ENCODE measurements at places on chromosomes 5 and 9.

GRCh38 chr9:137412431-137412830, 10.5 kb downstream of the EXD3 start:
- DNase-seq: no peak

- no peak for DNase-seq
Observed at GRCh38 chr9:33263131-33264002, 1.1 kb downstream of the BAG1 start.

GRCh38 chr9:108742191-108742590, 113.6 kb downstream of the ACTL7B start:
- no peak for DNase-seq

DNA sequence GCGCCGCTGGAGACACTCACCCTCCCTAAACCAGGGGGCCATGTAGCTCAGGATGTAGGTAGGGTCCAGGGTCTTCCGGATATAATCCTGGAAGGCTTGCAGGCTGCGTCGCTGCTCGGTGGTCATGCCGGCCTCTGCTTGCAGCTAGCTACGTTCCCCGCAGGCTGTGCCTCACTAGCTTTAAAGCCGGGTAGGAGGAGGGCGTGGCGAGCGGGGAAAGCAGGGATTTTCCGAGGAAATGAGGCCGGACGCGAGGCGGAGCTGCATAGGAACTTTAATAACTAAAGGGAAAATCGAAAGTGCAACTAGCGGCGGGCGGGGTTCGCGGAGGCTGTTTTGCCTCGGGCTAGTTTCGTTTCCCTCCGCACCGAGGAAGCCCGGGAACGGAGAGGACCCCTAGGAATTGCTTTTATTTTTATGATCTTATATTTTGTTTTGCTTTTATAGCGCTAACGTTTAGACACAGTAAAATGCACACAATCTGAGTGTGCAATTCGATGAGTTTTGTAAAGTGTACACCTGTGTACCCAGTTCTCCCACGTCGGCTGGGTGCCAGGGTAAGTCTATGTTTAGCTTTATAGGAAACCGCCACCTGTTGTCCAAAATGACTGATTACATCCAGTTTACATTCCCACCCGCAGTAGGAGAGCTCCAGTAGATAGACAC, at the start of gene RIGI:
TSS of gene RIGI (minus strand) at position 156 of the 666 bp plus-strand sequence. CDS start at position 126, 30 bp downstream.
- peak; percentile 72 for DNase-seq

DNA sequence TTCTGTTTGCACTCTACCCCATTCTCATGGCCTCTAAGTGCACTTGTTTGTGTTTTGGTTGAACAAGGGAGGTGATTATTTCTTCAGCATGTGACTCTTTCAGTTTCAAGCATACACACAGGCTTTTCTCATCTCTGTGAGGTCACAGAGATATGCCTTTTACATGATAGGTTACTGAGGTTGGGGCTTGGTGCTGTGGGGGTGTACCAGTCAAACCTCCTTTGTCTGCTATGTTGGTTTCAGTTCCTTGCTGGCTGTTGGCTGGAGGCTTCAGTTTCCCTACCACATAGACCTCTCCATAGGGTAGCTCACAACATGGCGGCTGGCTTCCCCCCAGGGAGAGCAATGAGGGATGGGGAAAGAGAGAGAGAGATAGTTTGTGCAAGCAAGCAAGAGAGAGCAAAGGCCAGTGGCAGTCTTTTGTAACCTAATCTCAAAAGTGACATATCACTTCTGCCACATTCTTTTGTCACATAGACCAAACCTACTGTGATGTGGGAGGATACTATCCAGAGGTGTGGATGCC, 96.7 kb upstream of the SEMA6A start:
- DNase-seq: no peak

DNA sequence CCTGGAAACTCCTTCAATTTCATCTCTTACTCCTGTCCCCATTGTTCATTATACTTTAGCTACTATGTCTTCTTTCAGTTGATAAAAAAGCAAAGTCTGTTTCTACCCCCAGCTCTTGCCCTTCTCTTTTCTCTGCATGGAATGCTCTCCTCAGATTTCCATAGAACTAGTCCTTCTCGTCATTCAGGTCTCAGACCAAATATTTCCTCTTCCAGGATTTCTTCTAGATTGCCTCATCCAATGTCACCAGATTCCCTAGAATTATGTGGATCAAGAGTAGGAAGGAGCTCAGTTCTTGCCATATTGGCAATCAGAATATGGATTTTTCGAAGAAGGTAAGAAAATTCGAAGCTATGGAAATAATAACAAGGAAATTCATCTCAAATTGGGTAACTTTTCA, 176.1 kb downstream of the GABRG2 start:
- DNase-seq: no peak

DNA sequence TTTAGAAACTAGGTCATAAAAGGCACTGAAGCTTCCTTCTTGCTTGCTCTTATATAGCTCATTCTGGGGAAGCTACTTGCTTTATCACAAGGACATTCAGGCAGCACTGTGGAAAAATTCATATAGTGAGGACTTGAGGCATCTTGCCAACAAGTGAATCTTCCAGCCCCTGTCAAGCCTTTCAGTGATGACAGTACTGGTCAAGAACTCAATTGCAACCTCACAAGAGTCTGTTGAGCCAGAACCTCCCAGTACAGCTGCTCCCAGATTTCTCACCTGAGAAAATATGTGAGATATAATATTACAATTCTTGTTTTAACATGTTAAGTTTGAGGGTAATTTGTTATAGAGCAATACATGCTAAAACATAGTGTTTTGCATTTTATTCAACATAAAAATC, 2011.0 kb upstream of the NUDT12 start:
- no peak for DNase-seq

GRCh38 chr9:92535940-92536850, at the start of gene ECM2:
Gene ECM2 (minus strand): TSS chr9:92535990. CDS start chr9:92522866, 13,124 bp downstream.
- peak; percentile 50 for DNase-seq

- no peak for DNase-seq
Observed at GRCh38 chr5:89733772-89734171, 675.8 kb downstream of the CETN3 start.

GRCh38 chr9:127305206-127305837, 40.7 kb downstream of the GARNL3 start:
- DNase-seq: no peak

DNA sequence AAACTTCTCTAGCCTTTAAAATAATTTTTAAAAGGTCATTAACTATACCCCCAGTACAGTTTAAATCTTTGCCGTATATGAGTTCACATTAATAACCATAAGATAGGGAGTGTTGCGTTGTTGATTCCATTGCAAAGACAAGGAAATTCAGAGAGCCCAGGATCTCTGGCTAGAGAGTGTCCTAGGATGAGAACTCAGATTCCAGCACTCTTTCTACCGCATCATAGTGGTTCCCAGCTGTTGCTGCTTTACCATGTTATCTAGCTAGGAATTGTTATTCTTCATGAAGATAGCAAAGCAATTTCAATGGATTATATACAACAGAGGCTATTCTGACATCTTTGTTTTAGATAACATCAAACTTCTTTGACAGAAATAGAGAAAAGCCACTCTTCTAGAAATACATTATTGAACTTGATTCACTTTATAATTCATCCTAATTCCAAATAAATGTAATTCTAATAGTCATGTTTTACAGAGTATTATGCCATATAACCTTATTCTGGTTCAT, 78.4 kb upstream of the IL7R start:
- no peak for DNase-seq

GRCh38 chr5:65926276-65926783, at the start of gene ERBIN:
Gene ERBIN (plus strand): TSS chr5:65926575. CDS start chr5:65992719, 66,144 bp downstream.
- peak; percentile 50 for DNase-seq

DNA sequence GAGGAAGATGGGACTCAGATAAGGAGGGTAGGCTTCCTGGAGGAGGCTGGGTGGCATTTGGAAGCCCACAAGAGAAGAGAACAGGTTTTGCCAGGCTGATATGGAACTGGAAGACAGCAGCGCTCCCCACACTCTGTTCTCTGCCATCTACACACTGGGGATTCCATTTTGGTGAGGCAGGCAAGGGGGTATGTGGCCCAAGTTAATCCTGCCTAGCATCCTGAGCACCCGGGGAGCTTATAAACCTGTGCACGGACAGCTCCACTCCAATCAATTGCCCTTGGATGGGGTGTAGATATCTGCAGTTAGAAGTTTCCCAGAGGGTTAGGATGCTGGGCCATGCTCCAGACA, 158.8 kb downstream of the MACROH2A1 start:
- no peak for DNase-seq

GRCh38 chr9:5511935-5512580, 1.7 kb downstream of the PDCD1LG2 start:
- DNase-seq: no peak

DNA sequence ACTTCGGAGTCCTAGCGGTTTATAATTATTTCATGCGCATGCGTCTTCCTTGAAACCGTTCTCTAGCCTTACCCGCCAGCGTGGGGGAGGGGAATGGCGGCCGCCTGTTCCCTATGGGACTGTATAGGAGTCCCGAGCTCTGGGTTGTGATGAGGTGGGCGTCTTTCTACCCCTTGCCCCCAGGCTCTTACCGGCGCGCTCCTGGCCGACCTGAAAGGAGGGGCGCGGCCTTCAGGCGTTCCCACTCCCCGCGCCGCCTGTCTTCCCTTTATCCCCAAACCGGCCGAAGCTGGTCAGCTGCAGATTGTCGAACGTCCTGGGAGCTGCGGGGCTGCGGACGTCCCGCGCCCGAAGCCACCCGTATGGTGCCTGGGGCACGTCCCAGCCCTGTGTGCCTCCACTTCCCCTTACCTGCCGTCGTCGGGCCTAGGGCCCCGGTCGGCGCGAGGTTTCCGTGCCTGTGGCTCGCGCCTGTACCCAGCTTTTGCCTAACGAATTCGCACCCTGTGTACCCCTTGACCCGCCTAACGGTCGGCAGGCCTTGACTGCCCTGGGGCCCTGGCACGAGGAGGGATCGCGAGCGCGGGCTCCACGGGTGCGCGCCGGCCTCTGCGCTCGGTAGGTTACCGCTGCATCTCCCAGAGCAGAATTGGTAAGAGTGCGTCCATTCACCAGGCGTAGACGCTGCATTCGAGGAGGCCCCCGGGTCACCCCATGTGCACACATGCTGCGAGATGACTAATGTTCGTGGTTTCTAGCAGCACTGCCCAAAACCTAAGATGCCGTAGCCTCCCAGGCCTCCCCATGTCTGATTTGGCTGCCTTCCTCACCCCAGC, 653 bp upstream of the HNRNPH1 start:
- no peak for DNase-seq

DNA sequence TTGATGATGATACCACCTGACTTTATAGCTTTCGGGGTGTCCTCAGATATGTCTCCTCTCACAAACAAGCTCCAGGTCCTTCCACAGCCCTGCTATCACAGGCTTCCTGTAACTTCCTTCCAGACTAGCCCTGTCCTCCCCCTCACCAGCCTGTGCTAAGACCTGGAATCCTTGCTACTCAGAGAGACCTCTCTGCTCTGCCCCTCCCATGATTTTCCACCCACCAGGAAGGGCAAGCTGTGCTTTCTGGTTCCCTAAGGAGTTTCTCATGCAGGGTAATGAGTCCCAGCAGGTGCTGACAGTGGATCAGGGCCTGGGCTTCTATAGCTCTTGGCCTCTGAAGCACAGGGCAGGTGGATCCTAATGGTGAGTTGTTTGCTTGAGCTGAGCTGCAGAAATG, 86.9 kb downstream of the AOPEP start:
- DNase-seq: no peak

DNA sequence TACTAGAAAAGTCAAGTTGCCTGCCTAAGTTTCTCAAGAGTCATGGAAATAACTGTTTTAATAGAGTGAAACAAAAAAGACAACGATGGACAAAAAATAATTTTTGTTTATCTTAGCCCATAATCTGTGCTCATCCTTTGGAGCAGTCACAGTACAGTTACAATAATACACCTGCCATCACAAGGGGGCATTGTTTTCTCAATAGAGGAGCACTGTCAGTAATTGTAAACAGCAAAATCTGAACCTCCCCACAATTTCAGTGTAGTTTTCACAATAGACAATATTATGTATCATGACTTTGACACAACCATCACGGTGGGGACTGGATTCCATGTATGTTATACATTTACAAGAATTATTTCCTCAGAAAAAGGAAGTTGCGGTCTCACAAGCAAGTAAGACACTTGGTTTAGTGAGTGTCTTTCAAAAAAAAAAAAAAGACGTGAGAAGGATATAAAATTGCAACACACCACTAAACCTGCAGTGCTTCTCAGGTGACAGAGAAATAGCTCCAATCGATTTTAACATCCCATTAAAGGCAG, 586.3 kb downstream of the PTPRD start:
- DNase-seq: no peak

DNA sequence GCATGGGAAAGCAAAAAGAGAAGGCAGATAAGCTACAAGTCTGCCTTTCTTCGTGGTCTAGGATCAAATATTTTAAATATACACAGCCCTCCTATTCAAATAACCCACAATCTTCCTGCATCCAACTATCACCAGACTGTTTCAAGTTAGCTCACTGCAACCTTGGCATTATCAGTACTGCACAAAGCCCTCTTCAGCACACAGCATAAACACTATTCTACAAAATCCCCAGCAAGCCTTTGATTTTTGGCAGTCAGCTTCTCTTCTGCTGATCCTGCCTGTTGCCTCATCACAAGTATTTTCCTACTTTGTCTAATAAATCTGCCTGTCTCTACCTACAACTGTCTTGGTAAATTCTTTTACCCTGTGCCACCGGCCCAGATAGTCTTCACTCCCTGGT, 142.9 kb downstream of the COX7C start:
- DNase-seq: no peak

- no peak for DNase-seq
Observed at GRCh38 chr5:31824869-31825517, 186.1 kb downstream of the PDZD2 start.

GRCh38 chr9:5361326-5362010, 21.8 kb upstream of the RLN1 start:
- DNase-seq: no peak

DNA sequence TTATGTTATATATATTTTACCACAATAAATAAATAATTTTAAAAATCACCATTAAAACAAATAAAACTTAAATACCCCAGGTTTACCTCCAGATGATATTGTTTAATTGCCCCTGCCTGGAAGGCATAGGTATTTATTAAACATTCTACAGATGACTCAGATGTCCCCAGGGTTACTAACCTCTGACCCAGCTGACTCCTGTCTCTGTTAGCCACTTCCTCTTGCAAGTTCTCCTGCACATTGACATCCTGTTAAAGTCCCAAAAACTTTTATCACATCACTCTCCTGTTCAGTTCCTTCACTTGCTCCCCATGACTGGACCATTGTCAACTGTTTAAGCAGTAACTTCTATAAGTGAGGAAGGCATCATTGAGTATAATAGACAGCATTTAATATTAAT, 37.0 kb upstream of the RAB3C start:
- DNase-seq: no peak

- no peak for DNase-seq
Observed at GRCh38 chr5:68504306-68504705, 288.8 kb downstream of the PIK3R1 start.

DNA sequence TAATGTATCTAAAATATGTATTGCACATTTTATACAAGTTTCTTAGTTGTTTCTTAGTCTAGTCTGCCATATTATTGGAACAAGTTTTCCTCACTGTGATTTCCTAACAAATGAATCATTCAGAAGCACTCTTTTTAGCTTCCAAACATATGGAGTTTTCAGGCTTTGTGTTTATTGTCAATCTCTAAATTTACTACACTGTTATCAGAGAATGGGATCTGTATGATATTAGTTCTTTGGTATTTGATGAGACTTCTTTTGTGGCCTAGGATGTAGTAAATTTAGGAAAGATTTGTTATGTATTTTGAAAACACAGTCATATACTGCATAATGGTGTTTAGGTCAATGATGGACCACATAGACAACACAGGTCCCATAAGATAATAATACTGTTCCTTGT, 25.7 kb downstream of the SREK1IP1 start:
- no peak for DNase-seq

Data from fibroblast of skin of left biceps (primary cell).